ENCODE measurements at places on chromosomes 16 and 17. TPM values are rescaled to one million over a fixed set of nuclear protein-coding genes. Genes with fewer than 3 reads are reported as not detected.

MEOX1 gene
- total RNA-seq = 4.0 TPM

IQCK gene
- 8.3 TPM for total RNA-seq

SLC6A2 gene
- not detected for total RNA-seq

HID1 gene
- total RNA-seq = 2.8 TPM

TMEM94 gene
- total RNA-seq = 85.5 TPM

C17orf78 gene
- total RNA-seq = not detected

SLC46A1 gene
- total RNA-seq = 2.1 TPM

DNA sequence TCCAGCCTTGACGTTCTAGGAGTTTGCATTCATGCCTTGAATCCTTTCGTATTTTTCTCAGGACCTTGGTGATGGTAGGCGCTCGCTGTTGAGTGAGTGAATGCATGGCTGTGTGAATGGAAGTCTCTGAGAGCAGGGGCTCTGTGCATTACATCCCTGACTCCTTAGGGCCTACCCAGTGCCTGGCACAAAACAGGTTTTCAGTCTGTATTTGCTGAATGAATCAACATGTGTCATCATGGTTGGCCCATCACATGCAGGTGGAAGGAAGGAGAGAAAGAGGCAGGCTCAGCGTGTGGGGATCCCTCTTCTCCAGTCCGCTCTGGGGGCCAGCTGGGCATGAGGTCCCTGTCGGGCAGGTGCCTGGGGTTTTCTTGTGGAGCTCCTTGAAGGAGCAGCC is 8.7 kb downstream of the RAP1GAP2 start:
- H3K27ac ChIP-seq = no peak overlapping the region
- H3K36me3 ChIP-seq = no peaks in the 10 kb centered on the region
- DNase-seq = no peak
- no peak overlapping the region for H3K4me3 ChIP-seq
- peaks cover 5% of the 10 kb centered on the region for H3K27me3 ChIP-seq

DNA sequence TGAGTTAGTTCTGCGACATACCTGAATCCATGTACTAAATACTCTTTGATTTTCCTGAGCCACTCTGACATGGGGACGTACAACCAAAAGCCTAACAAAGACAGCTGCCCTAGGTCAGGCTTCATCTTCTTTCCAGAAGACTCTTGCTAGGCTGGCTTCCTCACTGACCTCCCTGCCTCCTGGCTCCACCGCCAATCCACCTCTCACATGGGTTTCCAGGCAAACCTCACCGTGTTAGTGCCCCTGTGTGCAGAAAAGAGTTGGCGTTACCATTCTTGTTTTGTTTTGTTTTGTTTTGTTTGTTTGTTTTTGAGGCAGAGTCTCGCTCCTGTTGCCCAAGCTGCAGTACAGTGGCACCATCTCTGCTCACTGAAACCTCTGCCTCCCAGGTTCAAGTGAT is 135.3 kb downstream of the WSCD1 start:
- H3K4me3 ChIP-seq = no peak overlapping the region
- no peak for DNase-seq
- peaks cover 3% of the 10 kb centered on the region for H3K27me3 ChIP-seq
- no peaks in the 10 kb centered on the region for H3K4me1 ChIP-seq
- no peak overlapping the region for H3K27ac ChIP-seq

- H3K36me3 ChIP-seq = no peaks in the 10 kb centered on the region
- H3K27ac ChIP-seq = peak overlapping the region; percentile 73
- no peak for DNase-seq
- no peak overlapping the region for H3K4me3 ChIP-seq
- no peaks in the 10 kb centered on the region for H3K27me3 ChIP-seq
These were observed 7.2 kb upstream of the KIFC3 start for GRCh38 chr16:57809276-57810196.

DNA sequence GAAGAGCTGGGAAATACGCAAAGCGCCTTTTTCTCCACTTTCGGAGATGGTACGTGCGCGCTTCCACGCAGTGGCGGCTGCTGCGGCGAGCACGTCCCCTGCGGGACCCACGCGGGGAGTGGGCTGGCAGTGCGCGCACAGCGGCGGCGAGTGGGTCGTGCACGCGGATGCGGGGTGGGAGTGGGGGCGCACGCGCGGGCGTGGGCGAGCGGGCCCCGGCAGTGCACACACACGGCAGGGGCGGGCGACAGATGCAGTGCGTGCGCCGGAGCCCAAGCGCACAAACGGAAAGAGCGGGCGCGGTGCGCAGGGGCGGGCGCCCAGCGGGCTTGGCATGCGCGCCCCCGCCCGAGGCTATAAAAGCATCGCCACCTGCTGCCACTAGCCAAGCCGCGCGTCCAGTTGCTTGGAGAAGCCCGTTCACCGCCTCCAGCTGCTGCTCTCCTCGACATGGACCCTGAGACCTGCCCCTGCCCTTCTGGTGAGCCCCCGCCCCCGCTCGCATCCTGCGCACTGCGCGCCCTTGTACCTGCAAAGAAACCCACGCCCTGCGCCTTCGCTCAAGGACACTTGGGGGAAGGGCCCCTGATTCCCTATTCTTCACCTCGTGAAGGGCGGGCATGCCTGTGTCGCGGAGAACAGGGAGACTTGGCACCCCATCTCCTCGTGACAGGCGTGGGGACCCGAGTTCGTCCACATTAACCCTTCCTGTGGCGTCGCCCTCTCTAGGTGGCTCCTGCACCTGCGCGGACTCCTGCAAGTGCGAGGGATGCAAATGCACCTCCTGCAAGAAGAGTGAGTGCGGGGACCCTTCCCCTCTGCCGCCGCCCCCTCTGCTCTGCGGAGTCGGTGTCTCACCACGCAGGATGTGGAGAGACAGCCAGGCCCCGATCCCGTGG is at the start of gene MT3:
Gene MT3 (plus strand): TSS at position 388 of the 899 bp plus-strand sequence. CDS start 63 bp downstream, at position 451.
- H3K27me3 ChIP-seq = peaks cover 4% of the 10 kb centered on the region
- no peak within 1 kb of the TSS for H3K27ac ChIP-seq
- H3K4me3 ChIP-seq = peak within 1 kb of the TSS; percentile 43
- no peak for DNase-seq
- H3K4me1 ChIP-seq = peaks cover 6% of the 10 kb centered on the region
- no peaks in the 10 kb centered on the region for H3K36me3 ChIP-seq

DNA sequence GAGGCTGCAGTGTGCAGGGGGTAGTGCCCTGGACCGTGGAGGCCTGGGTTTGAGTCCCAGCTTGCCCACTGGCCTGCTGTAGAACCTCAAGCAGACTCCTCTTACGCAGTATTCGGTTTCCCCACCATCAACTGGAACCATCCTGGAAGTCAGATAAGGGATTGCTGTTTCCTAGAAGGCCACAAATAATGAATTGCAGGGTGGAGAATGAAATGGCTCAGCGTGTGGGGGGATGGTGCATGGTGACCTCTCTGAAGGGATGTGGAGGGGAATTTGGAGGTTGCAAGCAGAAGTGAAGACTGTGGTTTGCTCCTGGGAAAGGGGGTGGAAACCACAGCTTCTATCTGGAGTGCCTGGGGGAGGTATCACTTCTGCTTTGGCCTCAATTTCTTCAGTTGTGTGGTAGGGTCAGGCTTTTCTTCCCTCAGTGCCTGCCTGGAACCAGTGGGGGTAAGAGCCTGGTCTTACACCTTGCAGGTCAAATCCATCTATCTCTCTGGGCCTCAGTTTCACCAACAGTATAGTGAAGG is 1.7 kb downstream of the ADGRG5 start:
- H3K27me3 ChIP-seq = no peaks in the 10 kb centered on the region
- no peak overlapping the region for H3K4me3 ChIP-seq

- H3K36me3 ChIP-seq = no peaks in the 10 kb centered on the region
- H3K4me3 ChIP-seq = peak overlapping the region; percentile 13
- peak overlapping the region; percentile 85 for H3K27ac ChIP-seq
- peak; percentile 83 for DNase-seq
These were observed 18.8 kb downstream of the TNRC6A start for GRCh38 chr16:24748242-24748641.

- no peaks in the 10 kb centered on the region for H3K27me3 ChIP-seq
- no peaks in the 10 kb centered on the region for H3K36me3 ChIP-seq
- H3K27ac ChIP-seq = no peak overlapping the region
- no peaks in the 10 kb centered on the region for H3K4me1 ChIP-seq
- no peak for DNase-seq
These were observed 42.7 kb downstream of the CMIP start for GRCh38 chr16:81487301-81487720.

GRCh38 chr16:2874032-2874911 is 8.7 kb upstream of the FLYWCH2 start:
- H3K4me3 ChIP-seq = no peak overlapping the region
- DNase-seq = no peak
- H3K27me3 ChIP-seq = no peaks in the 10 kb centered on the region
- peaks cover 16% of the 10 kb centered on the region for H3K4me1 ChIP-seq
- no peak overlapping the region for H3K27ac ChIP-seq
- no peaks in the 10 kb centered on the region for H3K36me3 ChIP-seq

GRCh38 chr17:48556229-48556575 is 11.3 kb upstream of the HOXB2 start:
- DNase-seq = no peak
- peaks cover 16% of the 10 kb centered on the region for H3K27me3 ChIP-seq
- H3K36me3 ChIP-seq = no peaks in the 10 kb centered on the region
- peaks cover 6% of the 10 kb centered on the region for H3K4me1 ChIP-seq
- no peak overlapping the region for H3K4me3 ChIP-seq

DNA sequence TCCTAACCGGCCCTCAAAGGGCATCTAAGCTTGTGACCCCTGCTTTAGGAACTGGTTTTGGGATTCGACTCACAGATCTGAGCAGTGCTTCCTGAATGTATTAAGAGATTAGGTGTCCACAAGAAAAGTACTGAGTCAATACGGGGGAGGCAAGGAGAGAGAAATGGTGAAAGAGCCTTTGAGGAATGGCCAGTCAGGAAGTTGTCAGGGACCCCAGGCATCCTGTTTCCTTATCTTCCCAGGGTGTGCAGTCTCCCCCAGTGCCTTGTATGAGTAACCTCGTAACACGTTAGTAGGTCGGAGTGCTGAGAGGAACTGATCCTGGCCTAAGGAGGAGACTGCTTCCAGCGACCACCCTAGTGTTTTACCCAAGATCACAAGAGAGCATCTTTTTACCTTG is 16.4 kb upstream of the TMED6 start:
- H3K4me1 ChIP-seq = no peaks in the 10 kb centered on the region
- no peaks in the 10 kb centered on the region for H3K27me3 ChIP-seq
- no peak overlapping the region for H3K27ac ChIP-seq
- H3K36me3 ChIP-seq = peaks cover 73% of the 10 kb centered on the region

DNA sequence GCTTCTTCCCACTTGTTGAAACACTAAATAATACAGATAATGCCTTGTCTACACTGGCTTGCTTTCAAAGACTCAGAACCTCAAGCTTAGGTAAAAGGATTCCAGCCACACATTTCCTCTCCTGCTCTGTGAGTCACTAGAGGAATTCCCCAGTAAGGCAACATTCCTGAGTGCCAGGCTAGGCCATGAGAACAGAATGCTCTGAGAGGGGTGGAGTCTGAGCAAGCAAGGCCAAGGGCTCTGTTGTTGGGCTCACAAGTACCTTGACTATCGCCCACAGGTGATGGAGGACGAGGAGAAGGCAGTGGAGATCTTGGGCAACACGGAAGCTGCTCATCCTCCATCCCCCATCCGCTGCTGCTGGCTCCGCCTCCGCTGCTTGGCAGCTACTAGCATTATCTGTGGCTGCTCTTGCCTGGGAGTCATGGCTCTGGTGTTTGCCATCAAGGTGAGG is 6.7 kb upstream of the PHKG2 start:
- H3K27ac ChIP-seq = peak overlapping the region; percentile 15
- H3K4me3 ChIP-seq = no peak overlapping the region
- H3K4me1 ChIP-seq = peaks cover 12% of the 10 kb centered on the region
- H3K36me3 ChIP-seq = peaks cover 46% of the 10 kb centered on the region

- no peak overlapping the region for H3K4me3 ChIP-seq
- no peak overlapping the region for H3K27ac ChIP-seq
- H3K27me3 ChIP-seq = no peaks in the 10 kb centered on the region
- DNase-seq = no peak
- H3K36me3 ChIP-seq = no peaks in the 10 kb centered on the region
- no peaks in the 10 kb centered on the region for H3K4me1 ChIP-seq
These were observed 64.1 kb downstream of the PLCG2 start for GRCh38 chr16:81843243-81843582.

DNA sequence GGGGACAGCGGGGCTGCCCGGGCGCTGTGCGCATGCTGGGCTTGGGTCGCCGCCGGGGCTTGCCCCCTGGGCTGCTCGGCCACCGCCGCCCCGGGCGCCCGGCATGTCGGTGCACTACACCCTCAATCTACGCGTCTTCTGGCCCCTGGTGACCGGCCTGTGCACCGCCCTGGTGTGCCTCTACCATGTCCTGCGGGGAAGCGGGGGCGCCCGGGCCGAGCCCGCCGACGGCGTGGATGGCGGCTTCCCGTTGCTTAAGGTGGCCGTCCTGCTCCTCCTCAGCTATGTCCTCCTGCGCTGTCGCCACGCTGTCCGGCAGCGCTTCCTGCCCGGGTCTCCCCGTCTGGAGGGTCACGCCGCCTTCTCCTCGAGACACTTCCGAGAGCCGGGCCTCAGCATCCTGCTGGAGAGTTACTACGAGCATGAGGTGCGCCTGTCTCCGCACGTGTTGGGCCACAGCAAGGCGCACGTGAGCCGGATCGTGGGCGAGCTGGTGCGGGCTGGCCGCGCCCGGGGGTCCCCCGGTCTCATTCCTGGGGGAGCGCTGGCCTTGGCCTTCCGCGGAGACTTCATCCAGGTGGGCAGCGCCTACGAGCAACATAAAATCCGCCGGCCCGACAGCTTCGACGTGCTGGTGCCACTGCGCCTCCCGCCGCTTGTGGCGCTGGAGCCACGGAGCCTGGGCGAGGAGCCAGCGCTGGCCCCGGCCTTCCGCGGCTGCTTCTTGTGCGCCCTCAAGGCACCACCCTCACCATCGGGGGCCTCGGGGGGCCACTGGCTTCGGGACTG is 789 bp downstream of the ITPRIPL2 start:
- peak overlapping the region; percentile 94 for H3K27ac ChIP-seq
- no peak for DNase-seq
- H3K4me1 ChIP-seq = peaks cover 51% of the 10 kb centered on the region
- H3K4me3 ChIP-seq = peak overlapping the region; percentile 74
- no peaks in the 10 kb centered on the region for H3K27me3 ChIP-seq
- H3K36me3 ChIP-seq = no peaks in the 10 kb centered on the region

- peaks cover 8% of the 10 kb centered on the region for H3K4me1 ChIP-seq
- H3K27ac ChIP-seq = no peak overlapping the region
- no peak overlapping the region for H3K4me3 ChIP-seq
- DNase-seq = no peak
These were observed 15.1 kb upstream of the SLC52A1 start for GRCh38 chr17:5050278-5050677.

- H3K4me1 ChIP-seq = no peaks in the 10 kb centered on the region
- no peak overlapping the region for H3K27ac ChIP-seq
- H3K36me3 ChIP-seq = no peaks in the 10 kb centered on the region
- no peak overlapping the region for H3K4me3 ChIP-seq
- no peak for DNase-seq
These were observed 145.7 kb downstream of the ZFHX3 start for GRCh38 chr16:72902206-72902605.

- H3K27me3 ChIP-seq = no peaks in the 10 kb centered on the region
- no peaks in the 10 kb centered on the region for H3K36me3 ChIP-seq
- DNase-seq = no peak
- H3K4me3 ChIP-seq = no peak overlapping the region
- H3K4me1 ChIP-seq = no peaks in the 10 kb centered on the region
- no peak overlapping the region for H3K27ac ChIP-seq
These were observed 38.2 kb downstream of the CCDC42 start for GRCh38 chr17:8706431-8706830.
